ENCODE measurements at places on chromosomes 2 and 18. TPM values are rescaled to one million over a fixed set of nuclear protein-coding genes. Genes with fewer than 3 reads are reported as not detected.

GRCh38 chr2:57182916-57183315 lies 863.7 kb upstream of the VRK2 start:
- H3K27ac ChIP-seq: no peak overlapping the region
- H3K27me3 ChIP-seq: no peaks in the 10 kb centered on the region
- no peaks in the 10 kb centered on the region for H3K4me1 ChIP-seq
- H3K36me3 ChIP-seq: no peaks in the 10 kb centered on the region
- no peak for DNase-seq
- H3K4me3 ChIP-seq: no peak overlapping the region

Gene CREG2
- not detected for total RNA-seq

Gene CFAP65
- not detected for total RNA-seq

Gene TCF23
- not detected for total RNA-seq

DNA sequence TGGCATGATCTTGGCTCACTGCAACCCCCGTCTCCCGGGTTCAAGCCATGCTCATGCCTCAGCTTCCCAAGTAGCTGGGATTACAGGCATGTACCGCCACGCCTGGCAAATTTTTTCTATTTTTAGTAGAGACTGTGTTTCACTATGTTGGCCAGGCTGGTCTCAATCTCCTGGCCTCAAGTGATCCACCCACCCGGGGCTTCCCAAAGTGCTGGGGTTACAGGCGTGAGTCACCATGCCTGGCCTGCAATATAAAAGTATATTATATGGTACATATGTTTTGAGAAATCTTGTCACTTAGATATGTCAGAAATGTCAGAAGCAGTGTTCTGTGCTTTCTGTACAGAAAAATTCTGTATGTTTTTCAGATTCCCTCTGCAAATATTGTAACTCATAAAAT lies 19.2 kb upstream of the XPO1 start:
- H3K36me3 ChIP-seq: no peaks in the 10 kb centered on the region
- H3K27ac ChIP-seq: no peak overlapping the region
- H3K4me1 ChIP-seq: no peaks in the 10 kb centered on the region

GRCh38 chr18:58229162-58229561 lies 185.1 kb downstream of the NEDD4L start:
- H3K4me1 ChIP-seq: peaks cover 28% of the 10 kb centered on the region
- no peak overlapping the region for H3K4me3 ChIP-seq
- no peaks in the 10 kb centered on the region for H3K27me3 ChIP-seq
- no peak overlapping the region for H3K27ac ChIP-seq
- H3K36me3 ChIP-seq: no peaks in the 10 kb centered on the region
- peak; percentile 78 for DNase-seq

GRCh38 chr2:68237404-68237803 lies 14.9 kb downstream of the PPP3R1 start:
- no peak overlapping the region for H3K27ac ChIP-seq
- no peaks in the 10 kb centered on the region for H3K27me3 ChIP-seq
- peaks cover 97% of the 10 kb centered on the region for H3K4me1 ChIP-seq
- H3K4me3 ChIP-seq: no peak overlapping the region
